DND-41 (cell line): ENCODE measurements at places on chromosomes 3 and 15.

DNA sequence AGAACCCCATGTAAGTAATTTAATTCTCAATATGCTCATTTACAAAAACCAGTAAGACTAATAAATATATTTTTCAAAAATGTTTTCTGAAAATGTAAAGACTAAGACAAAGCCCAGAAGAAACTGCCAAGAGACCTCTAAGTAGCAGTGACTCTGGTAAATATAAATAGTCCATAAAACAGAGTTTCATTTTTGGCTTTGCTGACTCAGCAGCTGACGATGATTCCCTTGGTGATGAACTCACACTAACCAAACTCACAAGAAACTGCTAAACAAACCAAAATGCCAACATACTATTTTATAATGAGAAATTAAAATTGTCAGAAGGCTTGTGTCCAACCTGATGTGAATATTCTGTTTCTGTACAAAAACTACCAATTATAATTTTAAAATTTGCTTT lies 31.5 kb upstream of the IMPG2 start:
- peaks cover 7% of the 10 kb centered on the region; the same call in 1 of the 2 replicates for H3K36me3 ChIP-seq
- no peaks in the 10 kb centered on the region for H3K4me1 ChIP-seq

DNA sequence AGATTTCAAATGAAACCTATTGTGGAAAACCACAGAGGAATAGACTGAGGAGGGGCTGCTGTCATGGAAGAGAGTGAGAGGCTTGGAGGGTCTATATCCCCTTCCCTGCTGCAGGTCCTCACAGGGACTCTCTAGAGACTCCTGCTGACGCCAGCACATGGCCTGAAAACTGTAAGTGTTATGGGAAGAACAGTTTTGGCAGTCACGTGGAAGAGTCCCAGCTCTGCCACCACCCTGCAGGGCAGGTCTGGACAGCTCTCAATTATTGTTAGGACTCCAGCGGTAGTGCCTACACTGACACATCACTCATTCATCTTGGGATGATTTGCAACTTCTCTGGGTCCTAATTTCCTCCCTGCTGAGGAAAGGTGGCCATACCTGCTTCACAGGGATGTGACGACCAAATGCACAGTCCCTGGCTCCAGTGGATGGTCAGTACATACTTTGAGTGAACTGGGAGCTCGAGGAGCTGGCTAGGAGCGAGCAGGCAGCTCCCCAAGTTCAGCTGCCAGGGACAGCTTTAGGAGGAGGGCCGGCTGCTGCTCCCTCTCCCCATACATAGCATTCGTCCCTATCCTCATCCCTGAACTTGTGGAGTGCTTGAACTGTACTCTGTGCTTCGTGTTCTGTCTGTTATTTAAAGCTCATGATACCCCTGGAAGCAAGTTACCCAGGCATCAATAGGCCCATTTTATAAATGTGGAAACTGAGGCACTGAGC lies 49.2 kb downstream of the CTXND1 start:
- no peak overlapping the region for H3K27ac ChIP-seq
- no peak for DNase-seq
- H3K4me1 ChIP-seq, result no peaks in the 10 kb centered on the region

- no peaks in the 10 kb centered on the region for H3K36me3 ChIP-seq
- H3K27ac ChIP-seq, result peak overlapping the region; percentile 89
- H3K4me3 ChIP-seq, result peak overlapping the region; percentile 23; the same call in 1 of the 2 replicates
- no peaks in the 10 kb centered on the region for H3K27me3 ChIP-seq
- DNase-seq, result peak; percentile 48
Measured at GRCh38 chr3:143526011-143526545, 322.2 kb downstream of the SLC9A9 start.

DNA sequence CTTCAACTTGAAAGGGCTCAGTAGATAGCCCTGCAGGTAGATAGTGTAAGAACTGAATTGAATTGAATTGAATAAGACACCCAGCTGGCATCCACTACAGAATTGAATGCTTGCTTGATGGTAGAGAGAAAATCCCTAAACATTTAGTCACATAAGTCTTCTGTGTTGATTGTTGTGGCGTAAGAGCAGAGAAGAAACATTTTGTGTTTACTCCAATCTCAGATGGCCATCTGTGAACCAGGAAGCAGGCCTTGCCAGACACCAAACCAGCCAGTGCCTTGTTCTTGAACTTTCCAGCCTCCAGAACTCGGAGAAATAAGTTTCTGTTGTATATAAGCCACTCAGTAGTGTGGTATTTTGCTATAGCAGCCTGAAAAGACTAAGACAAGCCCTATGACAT lies 43.6 kb downstream of the SST start:
- H3K4me3 ChIP-seq, result no peak overlapping the region
- no peak overlapping the region for H3K27ac ChIP-seq
- peaks cover 10% of the 10 kb centered on the region for H3K27me3 ChIP-seq
- H3K4me1 ChIP-seq, result no peaks in the 10 kb centered on the region

- peak overlapping the region; percentile 41 for H3K27ac ChIP-seq
- DNase-seq, result no peak
- H3K4me3 ChIP-seq, result no peak overlapping the region
- no peaks in the 10 kb centered on the region for H3K27me3 ChIP-seq
- H3K36me3 ChIP-seq, result peaks cover 19% of the 10 kb centered on the region
Measured at GRCh38 chr15:85704720-85705429, 89.8 kb downstream of the KLHL25 start.

- H3K4me1 ChIP-seq, result no peaks in the 10 kb centered on the region
- H3K4me3 ChIP-seq, result no peak overlapping the region
- H3K27me3 ChIP-seq, result no peaks in the 10 kb centered on the region
- no peak overlapping the region for H3K27ac ChIP-seq
- DNase-seq, result no peak
Measured at GRCh38 chr15:73599934-73600333, 33.3 kb downstream of the NPTN start.

DNA sequence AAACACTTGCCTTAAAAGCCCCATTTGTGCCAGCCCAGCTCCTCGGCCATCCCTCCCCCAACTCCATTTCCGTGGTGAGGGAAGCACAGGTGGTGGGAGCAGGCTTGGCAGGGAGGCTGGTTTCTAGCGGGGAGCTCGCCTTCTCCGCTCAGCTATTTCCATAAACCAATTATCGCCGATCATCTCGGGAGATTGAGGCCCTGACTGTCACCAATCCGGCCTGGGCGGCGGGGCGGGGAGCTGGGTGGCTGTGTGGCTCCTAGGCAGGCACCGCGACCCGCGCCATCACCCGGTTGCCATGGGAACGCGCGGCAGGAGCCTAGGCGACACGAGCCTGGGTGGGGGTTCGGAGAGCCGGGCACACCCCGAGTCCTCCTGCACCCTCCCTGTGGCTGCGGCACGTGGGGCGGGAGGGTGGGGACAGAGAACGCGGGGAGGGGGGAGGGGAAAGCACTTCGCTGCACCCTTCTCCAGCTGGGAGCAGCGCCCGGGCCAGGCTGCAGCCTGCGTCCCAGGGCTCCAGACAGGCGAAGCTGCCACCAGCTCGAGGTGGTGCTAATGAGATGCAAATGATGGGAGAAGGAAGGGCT lies 9.3 kb downstream of the CCDC33 start:
- no peaks in the 10 kb centered on the region for H3K4me1 ChIP-seq
- peak; percentile 15 for DNase-seq
- no peaks in the 10 kb centered on the region for H3K36me3 ChIP-seq
- no peak overlapping the region for H3K4me3 ChIP-seq
- no peak overlapping the region for H3K27ac ChIP-seq
- no peaks in the 10 kb centered on the region for H3K27me3 ChIP-seq

GRCh38 chr3:127221037-127221436 lies 28.1 kb downstream of the PRR23E start:
- H3K4me3 ChIP-seq, result no peak overlapping the region
- no peaks in the 10 kb centered on the region for H3K36me3 ChIP-seq
- peaks cover 26% of the 10 kb centered on the region for H3K4me1 ChIP-seq

- H3K36me3 ChIP-seq, result no peaks in the 10 kb centered on the region
- no peaks in the 10 kb centered on the region for H3K27me3 ChIP-seq
- H3K4me1 ChIP-seq, result peaks cover 11% of the 10 kb centered on the region
Measured at GRCh38 chr15:94105760-94106159, 125.6 kb upstream of the MCTP2 start.

DNA sequence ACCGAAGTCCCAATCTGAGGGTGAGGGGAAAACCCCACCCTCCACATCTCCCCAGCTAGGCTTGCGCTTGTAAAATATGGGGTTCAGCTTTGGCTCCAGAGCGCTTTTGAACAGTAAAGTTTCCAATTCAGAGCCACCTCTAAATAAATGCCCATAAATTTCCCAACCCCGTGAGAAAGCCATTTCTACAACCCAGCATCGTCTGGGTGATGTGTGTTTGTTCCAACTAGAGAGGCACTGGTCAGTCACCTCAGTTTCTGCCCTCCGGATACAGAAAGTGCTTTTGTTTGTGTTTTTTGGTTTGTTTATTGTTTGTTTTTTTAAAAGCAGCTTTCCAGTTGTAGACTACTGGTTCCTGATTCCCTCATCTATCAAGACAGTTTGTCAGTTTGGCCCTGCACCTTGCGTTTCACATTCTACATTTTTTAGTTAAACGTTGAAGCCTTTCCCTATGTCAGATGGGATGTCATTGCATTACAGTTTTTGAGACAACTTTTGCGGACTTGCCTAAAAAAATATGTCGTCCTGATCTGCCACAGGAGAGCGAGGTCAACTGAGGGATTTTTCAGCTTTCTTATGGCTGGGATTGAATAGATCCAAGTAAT lies 15.0 kb upstream of the SOX2 start:
- peaks cover 3% of the 10 kb centered on the region for H3K27me3 ChIP-seq
- no peak overlapping the region for H3K27ac ChIP-seq
- no peak for DNase-seq
- H3K4me1 ChIP-seq, result 0 out of 2 replicates have a peak, but pooled peaks cover 3% of the 10 kb centered on the region
- no peak overlapping the region for H3K4me3 ChIP-seq

GRCh38 chr3:73557986-73558726 lies 66.6 kb downstream of the PDZRN3 start:
- H3K4me1 ChIP-seq, result no peaks in the 10 kb centered on the region
- DNase-seq, result no peak
- H3K27ac ChIP-seq, result no peak overlapping the region
- H3K27me3 ChIP-seq, result peaks cover 8% of the 10 kb centered on the region
- no peaks in the 10 kb centered on the region for H3K36me3 ChIP-seq
- H3K4me3 ChIP-seq, result no peak overlapping the region

GRCh38 chr15:66751579-66751978 lies 49.5 kb downstream of the SMAD6 start:
- H3K36me3 ChIP-seq, result peaks cover 27% of the 10 kb centered on the region
- peak overlapping the region; percentile 55 for H3K27ac ChIP-seq
- no peak overlapping the region for H3K4me3 ChIP-seq
- peak; percentile 66 for DNase-seq
